Activated T-helper 2 cell treated with anti-CD3 and anti-CD28 coated beads, Interferon-gamma antibody, Interleukin-2, Interleukin-4, amounts not matched to agents 10 μg/mL and 5 μg/mL and 100 μg/mL, durations not matched to agents 14 hours and 24 hours and 36 hours (primary cell): ENCODE measurements at places on chromosomes 6 and 20.

- H3K4me1 ChIP-seq, result no peaks in the 10 kb centered on the region
- no peak overlapping the region for H3K27ac ChIP-seq
- no peaks in the 10 kb centered on the region for H3K36me3 ChIP-seq
- no peak for DNase-seq
- no peaks in the 10 kb centered on the region for H3K27me3 ChIP-seq
These were observed 526.7 kb upstream of the CDH4 start for GRCh38 chr20:60725311-60725906.

- peaks cover 2% of the 10 kb centered on the region for H3K27me3 ChIP-seq
- H3K36me3 ChIP-seq, result no peaks in the 10 kb centered on the region
- H3K4me1 ChIP-seq, result no peaks in the 10 kb centered on the region
- H3K4me3 ChIP-seq, result no peak overlapping the region
These were observed 10.0 kb upstream of the PACSIN1 start for GRCh38 chr6:34455831-34456230.

DNA sequence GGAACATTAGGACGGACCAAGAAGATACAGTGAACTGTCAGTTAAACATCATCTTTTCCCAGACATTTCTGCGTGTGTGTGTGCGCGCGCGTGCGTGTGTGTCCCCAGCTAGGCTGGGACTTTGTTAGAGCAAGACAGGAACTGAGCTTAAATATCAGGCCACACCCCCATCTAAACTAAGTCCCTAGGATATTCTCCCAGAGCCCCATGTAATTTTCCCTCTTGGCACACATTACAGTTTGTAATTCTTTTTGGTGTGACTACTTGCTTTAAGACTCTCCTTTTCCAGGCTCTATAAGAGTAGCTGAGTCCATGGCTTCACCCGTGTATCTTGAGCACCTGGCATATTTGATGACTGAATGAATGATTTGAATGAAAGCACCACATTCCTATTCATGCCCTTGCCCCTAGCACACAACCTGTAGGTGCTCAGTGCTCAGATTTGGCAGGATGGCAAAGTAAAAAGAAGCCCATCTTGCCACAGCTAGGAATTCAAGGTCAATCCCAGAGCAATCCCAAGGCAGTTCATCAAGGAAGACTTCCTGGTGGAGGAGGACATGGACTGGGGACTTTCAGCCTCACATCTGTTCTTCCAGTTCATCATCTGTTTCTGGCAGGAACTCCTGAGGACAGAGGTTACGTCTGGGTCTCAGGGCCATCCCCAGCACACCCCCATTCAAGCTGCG, 69.2 kb downstream of the MRPL14 start:
- H3K4me3 ChIP-seq, result no peak overlapping the region
- no peaks in the 10 kb centered on the region for H3K36me3 ChIP-seq
- DNase-seq, result no peak
- no peaks in the 10 kb centered on the region for H3K27me3 ChIP-seq

GRCh38 chr6:15243910-15244619, 1.8 kb upstream of the JARID2 start:
- no peaks in the 10 kb centered on the region for H3K27me3 ChIP-seq
- peak overlapping the region; percentile 72 for H3K4me3 ChIP-seq
- H3K4me1 ChIP-seq, result peaks cover 17% of the 10 kb centered on the region
- peaks cover 24% of the 10 kb centered on the region for H3K36me3 ChIP-seq
- peak overlapping the region; percentile 68 for H3K27ac ChIP-seq
- DNase-seq, result no peak

DNA sequence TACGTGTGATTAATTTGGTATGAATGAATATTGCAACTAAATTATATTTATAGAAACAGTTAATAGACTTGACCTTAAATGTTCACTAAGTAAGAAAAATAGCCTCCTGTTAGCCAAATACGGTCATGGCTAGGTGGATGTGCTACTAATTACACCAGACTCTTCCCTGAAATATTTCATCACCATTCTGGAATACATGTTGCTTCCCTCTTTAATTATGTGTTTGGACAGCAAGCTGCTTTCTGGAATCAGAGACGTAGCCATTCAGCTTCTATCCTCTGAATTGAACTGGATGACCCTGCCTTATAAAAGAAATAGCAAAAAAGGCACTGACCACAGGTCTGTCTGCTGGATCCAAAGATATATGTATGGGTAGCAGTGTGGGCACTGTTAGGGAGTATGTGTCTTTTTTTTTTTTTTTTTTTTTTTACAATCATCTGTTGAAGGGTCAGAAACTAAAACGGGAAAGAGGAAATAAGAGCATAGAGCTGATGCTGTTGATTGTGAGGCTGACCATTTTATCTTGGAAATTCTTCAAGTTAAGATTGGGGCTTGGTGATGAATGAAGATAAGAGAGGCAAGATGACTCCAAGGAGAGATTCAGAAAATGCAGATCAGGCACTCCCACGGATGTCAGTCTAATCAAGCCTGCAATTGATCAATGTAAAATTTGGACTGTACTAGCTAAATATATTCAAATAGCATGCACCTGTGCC, 283.2 kb upstream of the HSF2 start:
- no peaks in the 10 kb centered on the region for H3K36me3 ChIP-seq
- no peak overlapping the region for H3K4me3 ChIP-seq
- no peak for DNase-seq

- H3K27ac ChIP-seq, result no peak overlapping the region
- peaks cover 25% of the 10 kb centered on the region for H3K36me3 ChIP-seq
- H3K4me1 ChIP-seq, result peaks cover 21% of the 10 kb centered on the region
- no peak for DNase-seq
- no peaks in the 10 kb centered on the region for H3K27me3 ChIP-seq
These were observed 101.0 kb downstream of the ARHGAP18 start for GRCh38 chr6:129608886-129609537.

- H3K4me1 ChIP-seq, result peaks cover 57% of the 10 kb centered on the region
- peak overlapping the region; percentile 60 for H3K4me3 ChIP-seq
- H3K27me3 ChIP-seq, result no peaks in the 10 kb centered on the region
- H3K27ac ChIP-seq, result peak overlapping the region; percentile 75
- peaks cover 72% of the 10 kb centered on the region for H3K36me3 ChIP-seq
These were observed 118.8 kb upstream of the TRAF3IP2 start for GRCh38 chr6:111724505-111724904.

GRCh38 chr6:10151144-10151915, 263.5 kb downstream of the TFAP2A start:
- H3K4me3 ChIP-seq, result no peak overlapping the region
- no peak overlapping the region for H3K27ac ChIP-seq
- DNase-seq, result no peak
- H3K27me3 ChIP-seq, result no peaks in the 10 kb centered on the region

DNA sequence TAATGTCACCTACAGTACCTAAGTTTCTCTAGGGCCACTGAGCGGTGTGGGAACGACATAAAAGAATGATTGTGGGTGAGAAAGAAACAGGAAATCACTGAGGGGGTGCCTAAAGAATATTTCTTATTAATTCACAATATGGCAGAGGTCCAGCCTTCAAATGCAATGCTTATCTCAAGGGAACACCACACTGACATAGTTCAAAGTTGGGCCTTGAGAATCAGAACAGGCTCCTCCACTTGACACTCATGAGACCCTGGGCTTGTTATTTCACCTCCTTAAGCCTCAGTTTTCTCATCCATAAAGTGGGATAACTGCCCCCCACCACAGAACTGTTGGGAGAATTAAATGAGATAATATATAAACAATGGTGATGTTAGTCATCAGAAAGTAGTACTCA, 40.4 kb upstream of the ARHGAP18 start:
- no peaks in the 10 kb centered on the region for H3K27me3 ChIP-seq
- H3K36me3 ChIP-seq, result no peaks in the 10 kb centered on the region
- no peak overlapping the region for H3K4me3 ChIP-seq
- H3K4me1 ChIP-seq, result peaks cover 36% of the 10 kb centered on the region
- DNase-seq, result no peak
- H3K27ac ChIP-seq, result no peak overlapping the region

DNA sequence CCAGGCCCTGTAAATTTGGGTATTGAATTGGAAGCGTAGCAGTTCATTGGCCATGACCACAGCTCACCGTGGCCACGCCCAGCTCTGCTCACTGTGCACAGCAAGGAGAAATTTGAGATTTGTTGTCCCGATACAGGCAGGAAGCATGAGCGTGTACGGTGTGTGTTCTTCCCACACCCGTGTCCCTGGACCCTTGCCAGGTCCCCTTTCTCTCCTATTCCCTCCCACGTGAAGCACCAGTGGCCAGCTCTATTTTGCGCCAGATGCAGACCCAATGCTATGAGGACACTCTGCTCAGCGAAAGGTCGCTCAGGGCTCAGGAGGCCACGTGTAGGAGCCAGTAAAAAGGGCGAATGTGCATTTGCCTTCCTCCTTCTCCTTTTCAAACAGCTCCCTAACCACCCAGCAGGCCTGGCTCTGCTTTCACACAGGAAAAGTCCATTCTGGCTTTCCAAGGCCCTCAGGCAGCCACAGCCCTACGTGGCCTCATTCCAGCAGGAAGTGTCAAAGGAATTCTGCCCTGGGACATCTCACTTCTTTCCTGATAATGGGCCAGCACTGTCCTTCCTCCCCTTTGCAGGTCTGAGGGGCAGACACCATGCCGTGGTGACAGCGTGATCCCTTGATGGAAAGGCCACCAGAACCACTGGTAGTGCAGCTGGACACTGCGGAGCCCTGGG, 499.2 kb upstream of the CDH4 start:
- H3K4me1 ChIP-seq, result no peaks in the 10 kb centered on the region
- no peak overlapping the region for H3K4me3 ChIP-seq
- DNase-seq, result no peak
- no peaks in the 10 kb centered on the region for H3K36me3 ChIP-seq

GRCh38 chr6:150616586-150616985, 16.9 kb downstream of the PLEKHG1 start:
- H3K4me3 ChIP-seq, result no peak overlapping the region
- H3K27me3 ChIP-seq, result peaks cover 39% of the 10 kb centered on the region
- no peak overlapping the region for H3K27ac ChIP-seq
- H3K4me1 ChIP-seq, result no peaks in the 10 kb centered on the region
- no peaks in the 10 kb centered on the region for H3K36me3 ChIP-seq
- no peak for DNase-seq

- peaks cover 46% of the 10 kb centered on the region for H3K36me3 ChIP-seq
- H3K27me3 ChIP-seq, result no peaks in the 10 kb centered on the region
- peak overlapping the region; percentile 83 for H3K27ac ChIP-seq
- DNase-seq, result no peak
- no peak overlapping the region for H3K4me3 ChIP-seq
- H3K4me1 ChIP-seq, result peaks cover 27% of the 10 kb centered on the region
These were observed 43.5 kb downstream of the TTI1 start for GRCh38 chr20:37989601-37990295.

- H3K4me3 ChIP-seq, result no peak overlapping the region
- H3K36me3 ChIP-seq, result peaks cover 29% of the 10 kb centered on the region
- H3K27me3 ChIP-seq, result no peaks in the 10 kb centered on the region
- no peak overlapping the region for H3K27ac ChIP-seq
- no peak for DNase-seq
These were observed 16.0 kb downstream of the SOD2 start for GRCh38 chr6:159676890-159677505.

DNA sequence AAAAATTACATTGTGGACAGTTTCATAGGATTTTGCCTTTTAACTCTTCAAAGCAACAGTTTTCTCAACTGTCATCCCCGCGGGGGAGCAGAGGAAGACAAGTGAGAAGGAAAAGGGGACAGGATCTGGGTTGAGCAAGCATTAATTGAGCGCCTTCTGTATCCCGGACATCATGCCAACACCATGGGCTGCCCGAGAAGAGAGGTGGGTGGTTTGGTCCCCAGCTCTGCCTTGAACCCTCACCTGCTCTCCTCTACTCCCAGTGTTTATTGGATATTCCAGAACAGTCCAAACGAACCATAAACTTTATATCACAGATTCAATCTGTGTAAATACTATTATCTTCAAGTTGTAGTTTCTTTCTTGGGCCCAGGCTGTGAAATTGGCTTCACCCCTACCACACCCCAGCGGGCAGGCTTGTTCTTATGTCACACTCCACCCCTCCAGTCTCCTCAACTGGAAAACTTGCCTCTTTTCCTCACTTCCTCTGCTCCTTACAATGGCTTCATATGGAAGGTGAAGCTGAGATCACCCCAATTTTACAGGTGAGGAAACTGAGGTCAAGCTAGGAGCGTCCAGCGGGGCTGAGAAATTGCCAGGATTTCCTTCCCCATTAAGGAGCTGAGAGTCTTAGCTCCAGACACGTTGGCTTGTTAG, 6.0 kb downstream of the PCK1 start:
- no peak overlapping the region for H3K27ac ChIP-seq
- no peak for DNase-seq
- peaks cover 12% of the 10 kb centered on the region for H3K27me3 ChIP-seq
- H3K4me1 ChIP-seq, result no peaks in the 10 kb centered on the region
- no peaks in the 10 kb centered on the region for H3K36me3 ChIP-seq

DNA sequence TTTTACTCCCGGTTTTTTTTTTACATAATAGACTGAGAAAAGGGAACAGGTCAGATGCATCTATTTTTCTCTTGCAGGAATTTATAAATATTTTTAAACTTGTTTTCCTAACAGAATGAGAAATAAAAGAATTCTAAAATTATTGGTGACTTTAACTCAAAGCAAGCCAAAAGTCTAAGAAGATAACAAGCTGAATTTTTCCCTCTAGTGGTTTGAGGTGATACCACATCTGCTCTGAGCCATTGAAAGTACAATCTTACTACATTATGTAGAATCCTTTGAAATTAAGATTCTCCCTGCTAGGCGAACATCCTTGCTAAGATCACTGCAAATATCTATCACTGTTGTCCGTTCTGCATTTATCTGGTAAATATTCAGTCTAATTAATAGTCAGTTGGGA, 10.7 kb upstream of the STMND1 start:
- H3K4me3 ChIP-seq, result no peak overlapping the region
- DNase-seq, result no peak
- no peak overlapping the region for H3K27ac ChIP-seq
- H3K27me3 ChIP-seq, result peaks cover 6% of the 10 kb centered on the region

DNA sequence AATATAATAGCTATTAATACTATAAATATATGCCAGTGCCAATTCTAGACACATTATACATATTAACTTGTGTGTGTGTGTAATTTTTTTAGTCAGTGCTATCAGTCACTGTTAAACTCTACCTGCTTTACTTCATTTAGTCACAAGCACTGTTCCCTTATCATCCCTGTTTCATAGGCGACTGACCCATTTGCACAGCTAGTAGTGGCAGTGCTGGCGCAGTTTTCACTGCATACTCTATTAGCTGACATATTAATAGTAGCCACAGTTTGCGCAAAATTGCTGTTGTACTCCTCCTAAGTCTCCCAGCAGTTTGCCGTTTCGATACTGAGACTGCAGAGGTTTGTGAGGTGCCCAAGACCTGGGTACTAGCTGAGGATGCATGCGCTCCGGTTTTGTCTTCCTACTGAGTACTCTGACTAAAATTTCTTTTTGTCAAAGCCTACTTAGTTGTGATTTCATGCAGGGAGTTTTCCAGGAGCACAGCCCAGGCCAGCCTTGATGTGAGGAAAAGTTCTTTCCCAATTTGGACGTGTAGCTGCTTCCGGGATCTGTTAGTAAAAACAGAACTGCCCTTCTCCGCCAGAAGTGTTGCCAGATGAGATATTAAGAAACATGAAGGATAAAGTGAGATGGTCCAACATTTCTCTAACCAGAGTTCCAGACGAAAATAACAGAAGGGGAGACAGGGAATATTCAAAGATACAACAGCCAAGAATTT, 5.6 kb downstream of the BAG2 start:
- H3K4me3 ChIP-seq, result no peak overlapping the region
- no peaks in the 10 kb centered on the region for H3K27me3 ChIP-seq
- H3K27ac ChIP-seq, result no peak overlapping the region
- H3K36me3 ChIP-seq, result peaks cover 58% of the 10 kb centered on the region
